ENCODE measurements at places on chromosomes 16 and 17.

- DNase-seq: no peak
Measured at GRCh38 chr17:76633628-76634328, 9.8 kb downstream of the ST6GALNAC1 start.

GRCh38 chr17:41835800-41836549 is at the start of gene NT5C3B:
Gene NT5C3B (minus strand): TSS chr17:41836232. CDS start chr17:41836193, 39 bp downstream.
- DNase-seq: no peak

DNA sequence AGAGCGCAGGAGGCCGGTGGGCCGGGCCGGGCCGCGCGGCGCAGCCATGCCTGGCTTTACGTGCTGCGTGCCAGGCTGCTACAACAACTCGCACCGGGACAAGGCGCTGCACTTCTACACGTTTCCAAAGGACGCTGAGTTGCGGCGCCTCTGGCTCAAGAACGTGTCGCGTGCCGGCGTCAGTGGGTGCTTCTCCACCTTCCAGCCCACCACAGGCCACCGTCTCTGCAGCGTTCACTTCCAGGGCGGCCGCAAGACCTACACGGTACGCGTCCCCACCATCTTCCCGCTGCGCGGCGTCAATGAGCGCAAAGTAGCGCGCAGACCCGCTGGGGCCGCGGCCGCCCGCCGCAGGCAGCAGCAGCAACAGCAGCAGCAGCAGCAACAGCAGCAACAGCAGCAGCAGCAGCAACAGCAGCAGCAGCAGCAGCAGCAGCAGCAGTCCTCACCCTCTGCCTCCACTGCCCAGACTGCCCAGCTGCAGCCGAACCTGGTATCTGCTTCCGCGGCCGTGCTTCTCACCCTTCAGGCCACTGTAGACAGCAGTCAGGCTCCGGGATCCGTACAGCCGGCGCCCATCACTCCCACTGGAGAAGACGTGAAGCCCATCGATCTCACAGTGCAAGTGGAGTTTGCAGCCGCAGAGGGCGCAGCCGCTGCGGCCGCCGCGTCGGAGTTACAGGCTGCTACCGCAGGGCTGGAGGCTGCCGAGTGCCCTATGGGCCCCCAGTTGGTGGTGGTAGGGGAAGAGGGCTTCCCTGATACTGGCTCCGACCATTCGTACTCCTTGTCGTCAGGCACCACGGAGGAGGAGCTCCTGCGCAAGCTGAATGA is 606 bp downstream of the THAP11 start:
- no peak for DNase-seq

GRCh38 chr17:32515677-32516383 is 29.0 kb downstream of the CDK5R1 start:
- DNase-seq: no peak

DNA sequence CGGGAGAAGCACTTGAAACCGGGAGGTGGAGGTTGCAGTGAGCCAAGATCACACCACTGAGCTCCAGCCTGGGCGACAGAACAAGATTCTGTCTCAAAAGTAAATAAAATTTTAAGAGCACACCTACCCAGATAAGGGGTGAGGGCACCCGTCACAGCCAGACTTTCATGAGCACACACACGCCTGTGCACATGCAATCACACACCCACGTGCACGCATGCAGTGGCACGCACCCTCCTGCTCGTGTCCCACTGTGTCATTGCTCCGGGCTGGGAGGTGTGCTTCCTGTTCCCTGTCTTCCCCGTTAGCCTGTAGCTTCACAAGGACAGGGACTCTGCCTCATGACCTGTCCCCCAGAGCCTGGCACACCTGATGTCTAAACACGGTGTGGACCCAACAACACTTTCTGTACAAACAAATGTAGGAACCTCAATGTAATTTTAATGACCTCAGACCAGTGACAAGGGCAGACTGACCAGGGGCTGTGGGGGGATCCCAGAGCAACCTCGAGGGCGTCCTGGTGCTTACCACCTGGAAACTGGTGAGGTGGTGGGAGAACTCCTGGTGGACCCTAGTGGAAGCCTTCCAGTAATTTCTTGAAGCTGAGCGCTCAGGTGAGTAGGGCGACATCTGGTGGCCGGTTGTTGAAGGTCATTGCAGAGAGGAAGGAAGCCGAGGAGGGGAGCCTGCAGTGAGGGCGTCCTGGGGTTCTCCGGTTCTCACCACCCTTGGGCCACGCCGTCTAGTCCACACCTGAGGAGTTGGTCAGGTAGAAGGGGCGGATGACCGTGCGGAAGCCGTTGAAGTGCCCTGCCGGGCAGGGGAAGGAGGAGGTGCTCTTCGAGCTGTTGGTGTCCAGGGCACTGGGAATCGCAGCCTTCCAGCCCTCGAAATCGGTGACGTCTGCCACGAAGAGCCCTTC is 8.6 kb downstream of the LGALS3BP start:
- peak; percentile 47 for DNase-seq

GRCh38 chr16:70548936-70549335 is 25.3 kb downstream of the SF3B3 start:
- no peak for DNase-seq

DNA sequence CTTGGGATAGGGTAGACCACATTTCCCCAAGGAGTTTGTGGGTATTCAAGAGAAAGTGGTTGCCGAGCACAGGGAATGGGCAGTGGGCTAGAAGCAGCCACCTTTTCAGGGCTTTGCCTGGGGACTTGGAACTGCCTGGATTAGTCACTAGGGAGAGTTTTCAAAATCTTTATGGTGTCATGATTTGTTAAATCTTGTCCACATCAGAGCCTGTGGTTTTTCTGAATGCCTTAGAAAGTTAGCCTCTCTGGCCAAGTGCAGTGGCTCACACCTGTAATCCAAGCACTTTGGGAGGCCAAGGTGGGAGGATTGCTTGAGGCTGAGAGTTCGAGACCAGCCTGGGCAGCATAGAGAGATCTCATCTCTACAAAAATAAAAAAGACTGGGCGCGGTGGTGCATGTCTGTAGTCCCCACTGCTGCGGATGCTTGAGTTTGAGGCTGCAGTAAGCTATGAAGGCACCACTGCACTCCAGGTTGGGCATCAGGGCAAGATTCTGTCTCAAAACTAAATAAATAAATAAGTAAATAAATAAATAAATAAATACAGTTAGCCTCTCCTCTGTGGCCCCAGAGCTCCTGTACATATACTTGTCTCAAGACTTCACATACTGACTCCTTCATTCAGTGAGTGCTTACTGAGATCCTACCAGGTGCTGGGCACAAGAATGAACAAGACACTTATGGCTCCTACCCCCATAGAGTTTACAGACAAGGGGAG is 76.3 kb upstream of the HNF1B start:
- no peak for DNase-seq
